ENCODE measurements at places on chromosomes 6 and 20. TPM values are rescaled to one million over a fixed set of nuclear protein-coding genes. Genes with fewer than 3 reads are reported as not detected.

Gene FOXC1
- total RNA-seq: 8.9 TPM

Gene HLA-DRB1
- 0.73 TPM for total RNA-seq

Gene HLA-DRB5
- not detected for total RNA-seq

Gene HDAC2
- total RNA-seq: 175 TPM

Gene SLC17A1
- total RNA-seq: not detected

Gene RPL10A
- 907 TPM for total RNA-seq

Gene ARMH2
- not detected for total RNA-seq

Gene ARG1
- 1.3 TPM for total RNA-seq

All from cerebellum (tissue), 4 donors.